ENCODE measurements at places on chromosomes 7 and 10. TPM values are rescaled to one million over a fixed set of nuclear protein-coding genes. Genes with fewer than 3 reads are reported as not detected.

DNA sequence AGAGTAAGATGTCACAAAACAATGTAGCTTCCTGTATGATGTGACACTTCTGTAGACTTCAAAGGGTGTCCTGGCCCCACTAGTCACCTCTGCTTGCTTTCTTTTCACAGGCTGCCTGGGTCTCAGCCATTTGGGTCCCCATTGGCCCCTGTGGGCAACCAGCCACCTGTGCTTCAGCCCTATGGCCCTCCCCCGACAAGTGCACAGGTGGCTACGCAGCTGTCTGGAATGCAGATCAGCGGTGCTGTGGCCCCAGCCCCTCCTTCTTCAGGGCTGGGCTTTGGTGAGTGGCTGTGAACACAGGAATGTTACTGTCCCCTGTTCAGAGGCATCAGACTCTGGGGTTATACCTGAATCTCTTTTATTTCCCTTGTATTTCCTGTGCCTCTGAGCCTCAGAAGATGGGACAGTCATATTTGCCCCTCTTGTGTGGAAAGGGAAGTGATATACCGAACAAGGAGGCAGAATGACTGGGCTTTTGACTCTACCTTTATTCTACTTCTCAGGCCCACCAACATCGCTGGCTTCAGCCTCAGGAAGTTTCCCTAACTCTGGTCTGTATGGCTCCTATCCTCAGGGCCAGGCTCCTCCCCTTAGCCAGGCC, 15.4 kb downstream of the SEC24C start:
- no peak for DNase-seq

DNA sequence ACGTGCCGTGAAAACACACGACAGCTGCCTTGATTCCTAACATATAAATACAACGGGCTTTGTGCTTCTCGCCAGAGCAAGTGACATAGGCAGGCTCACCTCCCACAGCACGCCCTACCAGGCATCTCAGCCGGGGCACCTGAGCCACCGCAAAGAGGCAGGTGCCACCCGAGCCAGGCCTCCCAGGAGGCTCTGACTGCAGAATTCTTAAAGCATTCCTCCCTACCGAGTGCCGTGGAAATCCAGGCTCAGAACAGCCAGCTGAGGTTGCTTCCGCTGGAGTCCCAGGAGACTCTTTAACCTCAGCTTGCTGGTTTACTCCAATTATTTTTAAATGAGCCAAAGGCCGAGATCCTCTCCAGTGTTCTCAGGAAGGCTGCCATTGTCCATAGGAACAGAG, 206.5 kb downstream of the USP6NL start:
- DNase-seq, result no peak

GRCh38 chr10:55233090-55233489, 432.1 kb upstream of the PCDH15 start:
- no peak for DNase-seq

GRCh38 chr10:78846071-78846470, 222.7 kb upstream of the ZMIZ1 start:
- DNase-seq, result no peak

DNA sequence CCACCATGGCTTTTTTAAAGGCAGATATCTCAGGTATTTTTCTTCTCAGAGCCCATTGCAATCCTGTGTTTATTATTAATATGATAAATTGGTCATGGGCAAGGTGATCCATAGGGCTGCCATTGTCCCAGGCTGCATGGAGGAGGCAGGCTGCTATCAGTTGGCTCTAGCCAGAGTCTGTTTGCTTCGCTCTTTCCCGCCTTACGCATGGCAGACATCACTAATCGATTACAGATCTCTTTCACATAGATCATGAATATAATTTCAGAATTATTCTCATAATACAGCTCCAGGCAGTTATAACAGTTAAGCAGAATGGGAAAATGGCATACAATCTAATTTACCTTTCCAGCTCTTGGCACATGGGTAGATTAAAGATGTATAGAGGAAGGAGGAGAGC, 30.4 kb upstream of the HABP2 start:
- DNase-seq, result no peak

GRCh38 chr10:133276435-133277201, at the start of gene ADAM8:
Gene ADAM8 (minus strand): TSS chr10:133276868. CDS start chr10:133276817, 51 bp downstream.
- no peak for DNase-seq

DNA sequence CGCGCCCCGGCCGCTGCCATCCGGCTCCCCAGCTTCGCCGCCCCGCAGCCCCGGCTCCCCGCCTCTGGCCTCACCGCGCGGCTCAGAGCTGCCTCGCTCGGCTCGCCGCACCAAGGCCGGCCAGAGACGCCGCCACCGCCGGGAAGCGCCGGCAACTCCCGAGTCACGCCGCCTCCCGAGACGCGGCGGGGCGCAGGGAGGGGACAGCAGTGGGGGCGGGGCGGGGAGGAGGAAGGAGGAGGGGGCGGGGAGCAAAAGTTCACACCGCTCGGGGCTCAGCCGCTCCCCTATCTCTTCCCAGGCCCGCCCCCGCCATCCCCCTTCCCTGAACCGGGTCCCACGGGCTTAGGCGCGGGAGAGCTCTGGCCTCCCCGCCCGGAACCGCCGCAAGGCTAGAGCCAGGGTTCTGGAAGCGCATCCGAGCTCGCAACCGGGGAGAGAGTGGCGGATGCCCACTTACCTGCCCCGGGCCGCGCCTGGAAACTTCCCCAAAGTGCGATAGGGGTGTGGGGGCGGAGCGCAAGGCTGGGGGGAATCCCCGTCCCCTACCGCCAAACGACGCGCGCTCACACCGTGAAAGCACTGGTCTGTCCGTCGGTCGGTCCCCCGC, 1.0 kb downstream of the CHST15 start:
- DNase-seq, result no peak

- DNase-seq, result no peak
Observed at GRCh38 chr7:147182874-147183273, 1066.3 kb downstream of the CNTNAP2 start.

Gene SPDYE9
- total RNA-seq, result not detected

Gene LRWD1
- 38.0 TPM for total RNA-seq
